Activated T-cell treated with anti-CD3 and anti-CD28 coated beads for 4 hours (primary cell): ENCODE measurements at places on chromosomes 1 and 21.

GRCh38 chr1:232473324-232473723, 156.6 kb downstream of the SIPA1L2 start:
- no peak for DNase-seq

- DNase-seq = no peak
These were observed 18.5 kb downstream of the HAX1 start for GRCh38 chr1:154290921-154291320.

DNA sequence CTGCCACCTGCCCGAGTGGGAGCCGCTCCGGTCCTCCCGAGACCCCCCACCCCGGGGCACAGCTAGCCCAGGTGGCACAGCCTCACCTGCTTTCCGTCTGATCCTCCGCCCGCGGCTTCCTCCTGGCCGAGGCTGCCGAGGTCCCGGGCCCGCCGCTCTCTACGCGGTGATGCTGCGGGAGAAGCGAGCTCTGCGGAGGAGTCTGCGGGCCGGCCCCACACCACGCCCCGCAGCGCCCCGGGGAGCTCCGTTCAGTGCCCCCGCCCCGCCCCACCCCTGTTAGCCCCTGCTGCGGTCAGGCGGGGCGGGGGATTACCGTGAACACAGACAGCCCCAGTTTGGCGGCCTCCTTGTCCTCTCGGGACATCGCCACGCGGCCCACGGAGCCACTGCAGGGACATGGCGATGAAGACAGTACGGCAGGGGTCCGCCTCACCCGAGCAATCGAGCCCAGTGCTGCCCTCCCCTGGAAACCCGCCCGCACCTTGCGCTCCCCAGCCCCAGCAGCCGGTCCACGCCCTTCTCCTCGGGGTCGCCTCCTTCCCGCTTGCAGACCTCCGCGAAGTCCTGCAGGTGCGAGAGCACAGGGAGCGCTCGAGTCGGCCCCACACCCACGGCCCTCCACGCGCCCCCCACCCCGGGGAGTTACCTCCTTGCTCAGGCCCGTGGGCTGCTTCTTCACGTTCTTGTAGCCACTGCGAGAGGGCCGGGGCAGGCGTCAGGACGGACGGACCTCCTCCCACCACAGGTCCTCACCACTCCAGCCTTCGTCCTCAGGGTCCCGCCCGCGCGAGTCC, 933 bp downstream of the C1orf35 start:
- DNase-seq = no peak

DNA sequence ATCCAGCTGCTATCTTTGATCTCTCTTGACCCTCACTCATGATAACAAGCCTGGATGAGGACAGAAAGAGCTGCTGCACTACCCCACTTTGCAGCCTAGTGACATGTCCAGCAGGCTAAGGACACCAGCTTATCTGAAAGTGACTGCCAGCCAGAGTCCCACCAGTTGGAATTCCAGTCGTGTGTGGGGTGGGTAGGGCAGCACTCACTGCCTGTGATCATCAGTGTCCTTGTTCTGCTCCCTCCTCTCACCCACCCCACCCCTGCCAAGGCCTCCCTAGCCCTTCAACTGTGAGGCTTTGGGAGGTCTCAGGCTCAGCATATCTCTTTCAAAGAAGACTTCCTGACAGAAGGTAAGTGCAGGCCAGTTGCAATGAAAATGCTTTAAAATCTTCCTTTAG, 15.5 kb upstream of the NMNAT2 start:
- no peak for DNase-seq

DNA sequence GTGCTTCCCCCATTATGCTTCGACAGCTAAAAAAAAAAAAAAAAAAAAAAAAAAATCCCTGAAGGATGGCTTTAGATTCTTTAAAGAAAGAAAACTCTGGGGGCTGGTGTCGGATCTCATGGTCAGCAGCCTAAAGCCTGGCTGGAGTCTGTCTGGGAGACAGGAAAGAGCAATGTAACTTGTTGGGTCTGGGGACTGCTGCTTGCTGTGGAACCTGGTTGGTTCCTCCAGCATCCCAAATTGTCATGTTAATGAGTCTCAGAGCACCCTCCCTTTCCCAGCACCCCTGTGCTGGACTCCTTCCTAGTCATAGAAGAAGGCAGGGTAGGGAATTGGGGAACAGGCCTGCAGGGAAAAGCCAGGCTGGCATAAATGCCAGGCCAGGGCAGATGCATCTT, 3.0 kb downstream of the KCNC4 start:
- DNase-seq = no peak

DNA sequence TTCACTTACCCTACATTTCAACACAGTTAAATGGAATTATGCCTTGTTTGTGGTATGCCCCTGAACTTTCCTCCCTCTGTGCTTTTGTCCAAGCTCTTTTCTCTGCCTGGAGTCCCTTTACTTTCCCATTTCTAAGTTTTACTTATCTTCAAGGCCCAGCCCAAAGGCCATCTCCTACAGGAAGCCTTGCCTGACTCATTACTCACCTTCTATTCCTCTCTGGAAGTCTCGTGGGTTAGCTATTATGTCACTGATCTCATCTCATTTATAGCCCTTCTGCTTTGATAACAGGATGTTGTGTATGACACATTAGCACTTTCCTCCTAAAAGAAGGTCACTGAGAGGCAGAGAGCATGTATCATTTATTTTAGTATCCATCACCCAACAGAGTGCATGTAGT, 78.8 kb upstream of the CD1D start:
- DNase-seq = no peak

DNA sequence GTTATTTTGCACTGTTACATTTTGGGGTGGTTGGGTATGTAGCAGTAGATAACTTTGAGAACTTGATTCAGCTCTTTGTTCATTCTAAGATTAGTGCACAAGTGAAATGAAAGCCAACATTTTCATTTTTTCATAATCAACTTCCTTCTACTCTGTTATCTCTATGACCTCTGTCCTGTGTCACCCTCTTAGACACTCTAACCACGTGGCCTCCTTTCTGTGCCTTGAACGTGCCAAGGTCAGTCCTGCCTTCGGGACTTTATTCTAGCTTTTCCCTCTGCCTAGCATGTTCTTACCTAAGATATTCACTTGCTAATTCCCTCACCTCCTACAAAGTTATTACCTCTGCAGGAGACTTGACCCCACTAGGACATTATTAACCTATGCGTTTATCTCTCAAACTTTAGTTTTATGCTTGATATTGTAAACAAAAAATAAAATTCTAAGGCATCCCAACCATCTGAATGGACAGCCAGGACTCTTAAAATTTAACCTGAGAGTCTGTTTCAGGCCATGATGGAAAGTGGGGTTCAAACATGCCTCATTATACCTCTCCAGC, 19.2 kb upstream of the EDEM3 start:
- no peak for DNase-seq

- DNase-seq = no peak
These were observed 127.3 kb downstream of the HLCS start for GRCh38 chr21:36839123-36839522.

DNA sequence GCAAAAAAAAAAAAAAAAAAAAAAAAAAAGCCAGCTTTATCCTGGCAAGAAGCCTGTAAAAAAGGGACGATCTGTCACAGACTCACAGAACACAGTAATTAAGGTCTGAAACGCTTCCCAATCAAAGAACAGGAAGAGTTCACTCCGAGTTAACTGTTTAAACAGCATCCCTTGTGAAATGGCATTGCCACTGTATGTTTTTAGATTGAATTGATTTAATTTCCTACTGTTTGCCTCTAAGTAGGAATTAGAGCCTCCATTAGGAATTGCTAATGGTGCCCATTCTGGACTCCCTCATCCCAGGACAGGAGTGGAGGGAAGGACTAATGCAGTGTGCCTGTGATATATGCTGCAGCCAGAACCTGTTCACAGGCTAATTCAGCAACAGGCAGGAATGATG, 370.8 kb downstream of the RWDD3 start:
- DNase-seq = no peak

- DNase-seq = no peak
These were observed 148.7 kb downstream of the MAST2 start for GRCh38 chr1:45952072-45952471.

- DNase-seq = no peak
These were observed 71.3 kb upstream of the PKN2 start for GRCh38 chr1:88612773-88613172.

- DNase-seq = no peak
These were observed 13.3 kb upstream of the S100A2 start for GRCh38 chr1:153578936-153579335.

DNA sequence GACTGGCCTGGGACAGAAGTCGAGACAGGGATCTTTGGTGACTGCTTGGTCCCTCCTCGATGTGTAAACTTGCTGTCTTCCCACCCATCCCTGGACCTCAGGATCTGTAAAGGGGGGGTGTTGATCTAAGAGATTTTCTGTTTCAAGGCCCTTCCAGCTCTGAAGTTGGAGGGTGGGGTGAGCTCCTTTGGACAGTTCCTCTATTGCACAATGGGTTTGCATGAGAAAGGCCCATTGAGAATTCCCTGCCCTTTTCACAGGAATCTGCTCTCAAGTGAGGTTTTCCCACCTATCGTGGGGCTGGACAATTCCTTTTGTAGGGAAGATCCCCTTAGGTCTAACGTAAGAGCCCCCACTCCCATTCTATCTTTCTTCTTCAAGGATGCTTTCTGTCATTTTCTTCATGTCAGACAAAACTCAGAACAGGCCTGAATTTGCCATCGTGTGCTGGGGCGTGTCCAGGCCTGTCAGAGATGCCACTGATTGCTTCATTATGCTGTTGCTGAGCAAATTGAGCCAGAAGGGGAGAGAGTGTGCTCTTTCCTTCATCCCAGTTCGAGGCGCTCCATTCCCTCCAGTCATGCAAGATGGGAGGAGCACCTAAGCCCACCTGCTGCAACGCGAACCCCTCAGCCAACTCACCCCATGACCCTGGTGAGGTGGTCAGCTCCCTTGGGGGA, 149.9 kb upstream of the IGSF21 start:
- no peak for DNase-seq

DNA sequence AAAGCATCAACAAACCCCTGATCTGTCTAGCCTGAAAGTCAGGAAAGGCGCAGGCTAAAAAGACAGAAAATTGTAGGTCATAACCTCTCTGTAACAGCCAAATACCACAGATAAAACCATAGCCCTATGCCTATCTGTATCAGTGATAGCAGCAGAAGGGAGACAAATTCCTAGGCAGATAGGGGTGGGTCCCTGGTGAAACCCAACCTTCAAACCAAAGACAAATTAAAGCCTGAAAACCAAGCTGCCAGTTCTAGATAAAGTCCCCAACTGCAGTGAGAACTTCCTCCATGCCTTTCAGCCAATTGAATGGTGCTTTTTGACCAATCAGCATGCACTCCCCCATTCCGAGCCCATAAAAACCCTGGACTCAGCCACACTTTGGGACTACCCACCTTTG, 115.3 kb downstream of the NTPCR start:
- DNase-seq = no peak

DNA sequence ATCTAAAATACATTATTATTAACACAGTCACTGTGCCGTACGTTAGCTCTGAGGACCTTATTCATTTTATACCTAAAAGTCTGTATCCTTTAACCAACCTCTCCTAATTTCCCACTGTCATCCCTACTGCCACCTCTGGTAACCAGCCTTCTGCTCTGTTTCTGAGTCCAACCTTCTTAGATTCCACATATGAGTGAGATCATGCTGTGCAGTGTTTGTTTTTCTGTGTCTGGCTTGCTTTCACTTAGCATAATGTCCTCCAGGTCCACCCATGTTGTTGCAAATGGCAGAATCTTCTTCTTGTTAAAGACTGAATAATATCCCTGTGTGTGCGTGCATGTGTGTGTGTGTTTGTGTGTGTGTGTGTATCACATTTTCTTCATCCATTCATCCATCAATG, 64.2 kb downstream of the ETS2 start:
- no peak for DNase-seq

DNA sequence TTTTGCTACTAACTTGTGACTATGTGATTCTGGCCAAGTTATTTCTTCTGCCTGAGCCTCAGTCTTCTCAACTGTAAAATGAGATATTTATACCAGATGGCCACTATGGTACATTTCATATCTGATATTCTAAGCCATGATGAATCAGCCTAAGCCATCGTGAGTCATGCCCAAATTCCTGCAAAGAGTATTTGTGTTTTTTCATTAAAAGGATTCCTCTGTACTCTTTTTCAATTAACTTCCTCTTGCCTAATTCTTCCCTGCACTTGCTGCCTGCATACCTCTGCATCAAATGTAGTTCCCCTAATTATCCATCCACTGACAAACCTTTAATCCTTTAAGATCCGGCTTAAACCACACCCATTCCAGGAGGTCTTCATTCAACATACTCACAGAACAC, 575.1 kb upstream of the BEND5 start:
- DNase-seq = no peak

- DNase-seq = no peak
These were observed 3.8 kb upstream of the INKA2 start for GRCh38 chr1:111742938-111743549.

- no peak for DNase-seq
These were observed 215.9 kb downstream of the NEGR1 start for GRCh38 chr1:72066431-72066830.

DNA sequence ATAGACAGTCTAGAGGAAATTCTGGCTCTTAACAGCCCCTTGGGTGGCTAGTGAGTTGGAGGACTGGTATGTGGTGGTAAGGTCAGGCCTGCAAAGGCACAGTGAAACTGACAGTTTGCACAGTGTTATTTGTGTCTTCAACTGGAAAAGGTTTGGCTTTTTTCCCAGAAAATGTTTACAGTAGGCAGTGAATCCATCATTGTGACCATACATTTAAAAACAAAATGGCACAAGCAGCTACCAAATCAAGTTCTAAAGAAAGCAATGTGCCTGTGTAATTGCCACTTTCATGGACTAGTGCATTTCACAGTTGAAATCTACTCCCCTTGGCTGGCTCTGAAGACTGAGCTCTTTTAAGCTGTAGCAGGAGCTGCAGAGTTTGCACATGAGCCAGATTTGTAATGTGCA, 24.8 kb downstream of the ATPAF1 start:
- no peak for DNase-seq

DNA sequence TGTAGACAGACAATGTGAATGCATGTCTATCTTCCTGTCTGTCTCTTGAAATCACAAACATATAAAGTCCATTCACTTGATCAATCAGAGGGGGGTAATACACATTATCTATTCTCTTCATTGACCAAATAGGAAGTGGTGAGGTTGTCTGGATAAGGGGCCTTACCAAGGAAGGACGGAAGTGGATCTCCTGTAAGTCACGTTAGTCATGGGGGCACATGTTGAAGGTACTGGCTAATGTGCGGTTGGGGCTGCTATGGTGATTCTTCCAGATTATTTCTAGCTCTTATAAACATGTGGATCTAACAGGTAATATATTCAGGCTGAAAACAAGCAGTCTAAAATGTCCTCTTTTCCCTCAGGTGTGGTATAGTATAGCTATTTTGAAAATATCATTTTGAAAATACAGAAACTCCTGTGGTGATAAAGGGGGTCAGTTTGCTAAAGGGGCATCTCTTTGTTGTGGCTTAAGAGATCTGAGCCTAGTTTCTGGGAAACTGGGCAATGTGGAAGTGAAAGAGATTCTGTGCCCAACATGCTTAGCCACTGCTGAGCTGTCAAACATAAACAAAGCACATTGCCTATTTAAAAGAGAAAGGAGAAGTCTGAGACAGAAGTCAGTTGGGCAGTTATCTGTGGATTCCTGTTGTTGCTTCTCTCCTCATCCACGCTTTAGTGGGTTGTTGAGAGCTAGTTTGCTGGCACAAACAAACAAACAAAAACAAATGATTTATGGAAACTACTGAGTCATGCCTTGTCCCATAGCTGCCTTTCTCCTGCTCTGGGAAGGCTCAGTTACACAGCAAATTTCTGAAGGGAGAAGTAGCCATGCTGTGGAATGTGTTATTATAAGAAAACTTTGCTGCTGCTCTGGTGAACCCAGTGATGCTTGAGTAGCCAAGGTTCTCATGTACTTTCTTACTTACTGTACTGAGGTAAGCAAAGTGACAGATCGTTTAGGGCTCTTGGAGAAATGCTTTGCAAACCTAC, 166.9 kb downstream of the HLX start:
- no peak for DNase-seq

GRCh38 chr1:89023026-89023425, 360 bp upstream of the GBP3 start:
- DNase-seq = no peak
